NCI-H1092 treated with DMSO at 0.1 percent for 48 hours (cell line): ENCODE measurements at places on chromosomes 5 and 9.

- DNase-seq = no peak
These were observed 4.0 kb downstream of the BRD3 start for GRCh38 chr9:134063571-134064450.

DNA sequence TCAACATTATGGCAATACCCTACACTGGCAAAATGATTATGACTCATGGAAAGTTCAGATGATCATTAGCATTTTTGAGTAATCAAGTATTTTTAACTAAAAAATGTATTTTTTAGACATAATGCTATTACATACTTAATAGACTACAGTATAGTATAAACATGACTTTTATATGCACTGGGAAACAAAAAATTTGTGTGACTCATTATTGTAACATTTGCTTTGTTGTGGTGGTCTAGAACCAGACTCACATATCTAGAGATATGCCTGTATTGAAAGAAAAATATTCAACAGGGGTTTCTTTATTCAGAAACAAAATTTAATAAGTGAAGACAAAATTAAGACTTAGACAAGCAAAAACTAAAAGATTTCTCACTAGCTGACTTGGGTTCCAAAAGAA is 385.3 kb upstream of the RIOK2 start:
- DNase-seq = no peak

- DNase-seq = no peak
These were observed 36.8 kb downstream of the ERGIC1 start for GRCh38 chr5:172870715-172871461.

- no peak for DNase-seq
These were observed 25.8 kb downstream of the RBM27 start for GRCh38 chr5:146229222-146229621.

- DNase-seq = no peak
These were observed at the start of gene SPACA9 for GRCh38 chr9:132878695-132879456. TSS of gene SPACA9 (plus strand) at chr9:132878898. CDS start at chr9:132883948, 5,050 bp downstream.

GRCh38 chr5:32096891-32097595 is 77.1 kb downstream of the GOLPH3 start:
- DNase-seq = no peak

DNA sequence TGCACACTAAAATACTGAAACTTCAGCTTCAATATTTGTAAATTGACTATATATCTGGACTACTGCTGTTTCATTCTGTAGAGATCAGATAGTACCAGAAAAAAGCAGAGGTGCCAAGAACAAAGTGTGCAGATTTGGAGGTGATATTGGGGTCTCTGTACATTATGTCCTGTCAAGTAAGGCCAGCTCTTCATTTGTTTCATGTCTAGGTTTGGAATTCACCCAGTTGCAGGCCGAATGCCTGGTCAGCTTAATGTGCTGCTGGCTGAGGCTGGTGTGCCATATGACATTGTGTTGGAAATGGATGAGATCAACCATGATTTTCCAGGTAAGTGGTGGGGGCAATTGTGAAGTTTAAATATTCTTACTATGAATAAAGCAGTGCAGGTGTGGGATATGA is 96.9 kb downstream of the NNT start:
- DNase-seq = no peak

GRCh38 chr9:80690349-80690939 is 998.9 kb downstream of the TLE1 start:
- DNase-seq = no peak

DNA sequence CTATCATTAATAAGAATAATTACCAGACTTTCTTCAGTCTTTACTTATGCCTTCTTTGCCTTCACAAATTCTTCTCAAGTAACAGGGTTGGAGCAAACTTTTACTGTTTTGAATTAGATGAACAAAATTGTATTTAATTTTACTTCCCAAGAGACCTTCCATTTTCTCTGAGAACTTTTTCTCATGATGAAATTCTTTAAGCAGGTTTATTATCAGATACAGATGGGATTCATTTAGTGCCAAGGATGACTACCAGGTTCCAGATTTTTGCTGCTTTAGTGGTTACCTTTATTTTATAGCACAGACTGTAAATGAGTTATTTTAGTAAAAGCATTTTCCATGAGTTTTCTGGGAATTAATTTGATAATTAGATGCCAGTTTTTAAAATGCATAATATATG is 125.1 kb downstream of the GDNF start:
- no peak for DNase-seq

DNA sequence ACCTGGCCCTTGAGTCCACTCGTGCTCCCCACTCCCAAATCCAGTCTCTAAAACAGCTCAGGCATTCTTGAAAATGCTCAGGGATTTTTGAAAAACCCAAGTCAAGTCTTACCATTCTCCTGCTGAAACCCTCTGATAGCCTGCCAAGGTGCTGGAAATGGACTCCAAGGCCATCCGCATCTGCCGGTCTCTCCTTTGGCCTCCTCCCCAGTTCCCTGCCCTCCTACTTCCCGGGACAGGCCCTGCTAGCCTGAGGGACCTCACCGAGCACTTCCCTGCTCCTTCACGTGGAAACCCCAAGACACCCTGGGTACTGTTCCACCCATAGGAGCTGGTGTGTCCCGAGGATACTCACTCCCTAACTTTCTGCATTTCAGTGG is 49.8 kb upstream of the GADD45G start:
- no peak for DNase-seq

- no peak for DNase-seq
These were observed 27.7 kb upstream of the TMOD1 start for GRCh38 chr9:97473717-97474116.

DNA sequence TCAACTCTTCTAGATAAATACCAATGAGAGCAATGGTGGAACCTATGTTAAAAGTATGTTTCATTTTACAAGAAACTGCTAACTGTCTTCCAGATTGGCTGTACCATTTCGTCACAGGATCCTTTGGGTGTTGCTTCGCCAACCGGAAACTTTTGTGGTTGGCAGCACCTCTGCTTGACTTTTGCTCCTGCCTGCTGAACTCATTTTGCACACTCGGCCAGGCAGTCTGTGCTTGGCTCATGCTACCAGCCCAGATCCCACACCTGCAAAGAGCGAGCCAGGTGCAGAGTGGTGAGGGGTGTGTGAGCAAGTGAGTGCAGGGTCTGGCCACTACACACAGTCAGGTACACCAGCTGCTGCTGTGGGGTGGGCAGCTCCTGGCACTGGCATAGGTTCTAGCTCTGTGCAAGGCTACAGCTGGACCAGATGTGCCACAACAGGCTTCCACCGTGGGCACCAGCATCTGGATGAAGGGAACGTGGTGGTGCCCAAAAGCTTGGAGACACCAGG is 422.3 kb downstream of the PRR16 start:
- no peak for DNase-seq

DNA sequence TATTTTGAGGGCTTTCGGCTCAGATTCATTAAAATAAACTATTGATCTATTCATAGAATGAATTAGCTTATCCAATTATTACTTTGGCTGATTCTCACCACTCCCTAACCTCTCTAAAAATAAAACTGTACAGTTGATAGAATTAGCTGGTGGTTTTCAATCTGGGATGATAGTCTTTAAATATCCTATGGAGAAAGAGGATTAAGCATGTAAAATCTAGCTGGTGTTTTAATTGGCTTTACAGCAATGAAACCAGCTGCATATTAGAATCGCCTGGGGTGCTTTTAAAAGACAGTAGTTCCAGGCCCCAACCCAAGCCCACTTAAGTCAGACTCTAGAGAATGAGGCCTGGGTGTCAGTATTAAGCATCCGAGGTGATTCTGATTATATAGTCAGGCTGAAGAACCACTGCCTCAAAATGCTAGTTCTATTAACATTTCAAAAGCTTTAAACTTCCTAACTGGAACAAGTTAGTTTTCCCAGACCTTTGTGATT is 95.1 kb downstream of the MAP1B start:
- DNase-seq = no peak

- no peak for DNase-seq
These were observed 19.5 kb downstream of the FAM163B start for GRCh38 chr9:133589454-133590227.

DNA sequence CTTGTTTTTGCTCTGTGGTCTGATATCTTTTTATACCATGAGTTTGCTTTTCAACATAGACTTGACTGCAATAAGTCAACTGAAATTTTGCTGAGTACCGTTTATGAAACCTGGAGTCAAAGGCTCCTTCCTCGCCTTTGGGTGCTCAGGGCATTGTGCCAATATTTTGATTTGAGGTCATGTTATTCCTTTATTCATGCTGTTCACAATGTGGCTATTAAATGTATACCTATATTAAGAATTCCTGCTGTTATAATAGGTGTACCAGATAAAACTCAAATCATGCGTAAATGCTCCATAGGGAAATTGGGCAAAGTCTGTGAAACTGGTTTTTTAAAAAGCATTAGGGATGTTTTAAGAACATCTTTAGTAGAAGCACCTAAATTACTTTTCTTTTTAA is 334.0 kb upstream of the NUDT12 start:
- no peak for DNase-seq

GRCh38 chr9:69535286-69535832 is 136.8 kb downstream of the APBA1 start:
- DNase-seq = peak; percentile 8

DNA sequence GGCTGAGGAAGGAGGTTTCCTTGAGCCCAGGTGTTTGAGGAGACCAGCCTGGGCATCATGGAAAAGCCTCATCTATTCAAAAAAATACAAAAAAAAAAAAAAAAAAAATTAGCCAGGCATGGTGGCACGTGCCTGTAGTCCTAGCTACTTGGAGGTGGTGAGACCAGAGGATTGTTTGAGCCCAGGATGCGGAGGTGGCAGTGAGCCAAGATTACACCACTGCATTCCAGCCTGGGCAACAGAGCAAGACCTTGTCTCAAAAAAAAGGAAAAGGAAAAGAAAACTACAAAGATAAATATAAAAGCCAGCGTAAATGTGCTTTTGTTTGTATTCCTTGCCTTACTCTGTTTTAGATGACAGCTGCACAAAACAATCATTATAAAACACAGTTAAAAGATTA is 2249.2 kb upstream of the C9orf72 start:
- no peak for DNase-seq

DNA sequence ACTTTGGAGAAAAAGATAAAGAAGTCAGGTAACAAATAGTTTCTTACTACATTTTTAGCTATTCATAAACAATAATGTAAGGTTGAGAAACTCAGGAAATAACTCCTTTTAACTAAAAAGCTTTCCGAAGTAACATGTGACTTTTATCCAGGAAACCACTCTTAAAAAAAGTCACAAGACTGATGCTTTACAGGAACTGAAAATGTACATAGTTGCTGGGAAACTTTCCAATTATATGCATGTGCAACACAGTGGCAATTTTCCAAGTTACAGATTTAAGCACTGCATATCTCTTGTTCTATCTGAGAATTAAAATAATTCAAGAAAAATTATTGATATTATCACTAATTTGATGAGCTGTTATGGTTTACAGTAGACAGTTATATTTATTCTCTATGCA is 105.2 kb downstream of the CDH10 start:
- DNase-seq = peak; percentile 21

GRCh38 chr9:8686516-8686915 is 886.9 kb upstream of the DMAC1 start:
- DNase-seq = no peak

DNA sequence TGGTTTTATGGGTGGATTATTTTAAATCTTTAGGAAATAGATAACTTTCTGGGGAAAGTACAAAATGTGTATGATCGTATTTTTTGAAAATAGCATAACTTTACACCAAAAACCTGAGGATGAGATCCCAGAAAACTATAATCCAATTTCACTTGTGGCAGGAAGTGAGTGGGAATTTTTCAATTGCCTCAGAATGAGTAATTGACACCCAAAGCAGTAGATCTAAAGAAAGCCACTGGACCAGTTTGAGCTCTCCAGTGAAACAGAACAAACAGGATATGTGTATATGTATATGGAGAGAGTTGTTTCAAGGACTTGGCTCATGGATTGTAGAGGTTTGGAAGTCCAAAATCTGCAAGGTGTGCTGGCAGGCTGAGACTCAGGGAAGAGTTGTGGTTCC is 109.2 kb upstream of the SHB start:
- DNase-seq = no peak

DNA sequence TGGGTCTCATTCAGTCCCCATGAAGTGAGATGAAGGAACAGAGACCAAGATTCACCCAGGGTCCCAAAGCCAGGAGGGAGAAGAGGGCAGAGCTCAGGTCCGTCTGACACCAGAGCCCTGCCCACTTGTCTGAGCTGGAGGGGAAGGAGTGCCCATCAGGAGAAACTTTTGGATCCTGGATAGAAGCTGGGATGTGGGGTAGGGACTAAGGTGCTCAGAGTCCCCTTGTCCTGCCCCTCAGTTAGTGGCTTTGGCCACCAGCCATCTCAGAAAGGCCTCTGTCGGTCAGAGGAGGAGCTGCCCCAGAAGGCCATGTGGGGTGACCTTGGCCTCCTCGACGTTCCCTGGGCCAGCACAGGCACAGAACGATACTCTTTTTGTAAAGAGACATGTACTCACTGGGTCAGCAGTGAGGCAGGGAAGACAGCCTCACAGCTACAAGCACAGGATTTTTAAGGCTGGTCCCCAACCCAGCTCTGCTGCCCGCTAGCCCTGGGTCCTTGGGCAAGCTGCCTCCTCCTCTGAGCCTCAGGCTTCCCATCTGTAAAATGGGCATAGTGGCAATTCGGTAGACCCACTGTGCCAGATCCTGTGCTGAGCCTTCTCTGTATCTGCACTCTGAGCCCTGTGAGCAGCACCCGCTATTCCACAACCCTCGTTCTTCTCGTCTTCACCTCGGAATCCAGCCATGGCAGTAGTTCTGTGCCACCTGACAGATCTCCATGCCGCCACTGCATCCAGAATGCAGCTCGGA is 49.4 kb downstream of the C9orf50 start:
- no peak for DNase-seq
